Upper lobe of left lung (tissue), 6 donors: ENCODE measurements at places on chromosomes 5 and 9. TPM values are rescaled to one million over a fixed set of nuclear protein-coding genes. Genes with fewer than 3 reads are reported as not detected.

The UBE2B gene
- total RNA-seq: 146 TPM

The ITGA1 gene
- 75.1 TPM for total RNA-seq

DNA sequence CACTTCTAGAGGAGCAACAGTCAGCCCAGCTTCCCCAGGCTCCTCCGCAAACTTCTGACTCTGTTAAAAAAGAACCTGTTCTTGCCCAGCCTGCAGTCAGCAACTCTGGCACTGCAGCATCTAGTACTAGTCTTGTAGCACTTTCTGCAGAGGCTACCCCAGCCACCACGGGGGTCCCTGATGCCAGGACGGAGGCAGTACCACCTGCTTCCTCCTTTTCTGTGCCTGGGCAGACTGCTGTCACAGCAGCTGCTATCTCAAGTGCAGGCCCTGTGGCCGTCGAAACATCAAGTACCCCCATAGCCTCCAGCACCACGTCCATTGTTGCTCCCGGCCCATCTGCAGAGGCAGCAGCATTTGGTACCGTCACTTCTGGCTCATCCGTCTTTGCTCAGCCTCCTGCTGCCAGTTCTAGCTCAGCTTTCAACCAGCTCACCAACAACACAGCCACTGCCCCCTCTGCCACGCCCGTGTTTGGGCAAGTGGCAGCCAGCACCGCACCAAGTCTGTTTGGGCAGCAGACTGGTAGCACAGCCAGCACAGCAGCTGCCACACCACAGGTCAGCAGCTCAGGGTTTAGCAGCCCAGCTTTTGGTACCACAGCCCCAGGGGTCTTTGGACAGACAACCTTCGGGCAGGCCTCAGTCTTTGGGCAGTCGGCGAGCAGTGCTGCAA is 72.8 kb downstream of the NUP214 start:
- H3K27ac ChIP-seq: no peak overlapping the region
- H3K4me3 ChIP-seq: no peak overlapping the region
- no peaks in the 10 kb centered on the region for H3K27me3 ChIP-seq
- peak; percentile 44 for DNase-seq
- H3K4me1 ChIP-seq: no peaks in the 10 kb centered on the region

- DNase-seq: no peak
- H3K27ac ChIP-seq: no peak overlapping the region
- peaks cover 11% of the 10 kb centered on the region for H3K4me1 ChIP-seq
- H3K4me3 ChIP-seq: no peak overlapping the region
- H3K36me3 ChIP-seq: no peaks in the 10 kb centered on the region
Measured at GRCh38 chr5:80078921-80079320, 43.8 kb downstream of the THBS4 start.

DNA sequence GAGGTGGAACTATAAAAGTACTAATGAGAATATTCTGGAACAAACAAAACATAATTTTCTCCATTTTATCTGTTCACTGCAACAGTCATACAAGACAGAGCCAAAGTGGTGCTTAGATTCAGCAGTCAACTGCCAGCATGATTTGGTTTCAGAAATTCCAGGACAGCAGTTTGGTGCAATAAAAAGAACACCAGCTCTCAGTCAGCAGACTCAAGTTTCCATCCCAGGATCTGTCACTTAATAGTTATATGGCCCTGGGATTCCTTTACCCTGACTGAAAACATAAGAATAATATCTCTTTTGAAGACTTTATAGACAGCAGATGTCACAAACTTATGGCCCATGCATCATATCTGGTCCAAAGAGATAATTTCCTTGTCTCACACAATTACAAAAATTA is 92.8 kb upstream of the RASEF start:
- no peaks in the 10 kb centered on the region for H3K36me3 ChIP-seq

DNA sequence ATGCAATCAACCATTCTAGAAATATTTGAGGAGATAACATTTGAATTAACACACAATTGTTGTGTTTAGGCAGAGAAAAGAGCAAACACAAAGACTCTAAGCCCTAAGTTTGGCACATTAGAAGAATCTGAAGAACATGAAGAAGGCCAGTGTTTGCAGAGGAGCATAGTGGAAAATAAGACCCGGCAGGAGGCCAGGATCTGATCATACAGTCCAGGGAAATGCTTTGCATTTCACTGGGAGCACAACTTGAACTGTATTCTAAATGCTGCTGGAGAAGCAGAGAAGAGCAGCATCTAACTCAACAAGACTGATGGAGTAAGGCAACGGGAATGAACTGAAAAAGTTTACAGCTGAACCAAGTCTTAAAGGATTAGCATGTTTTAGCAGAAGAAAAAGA is 463.4 kb downstream of the ZNF608 start:
- no peaks in the 10 kb centered on the region for H3K27me3 ChIP-seq
- DNase-seq: no peak
- no peaks in the 10 kb centered on the region for H3K36me3 ChIP-seq
- peaks cover 7% of the 10 kb centered on the region for H3K4me1 ChIP-seq

DNA sequence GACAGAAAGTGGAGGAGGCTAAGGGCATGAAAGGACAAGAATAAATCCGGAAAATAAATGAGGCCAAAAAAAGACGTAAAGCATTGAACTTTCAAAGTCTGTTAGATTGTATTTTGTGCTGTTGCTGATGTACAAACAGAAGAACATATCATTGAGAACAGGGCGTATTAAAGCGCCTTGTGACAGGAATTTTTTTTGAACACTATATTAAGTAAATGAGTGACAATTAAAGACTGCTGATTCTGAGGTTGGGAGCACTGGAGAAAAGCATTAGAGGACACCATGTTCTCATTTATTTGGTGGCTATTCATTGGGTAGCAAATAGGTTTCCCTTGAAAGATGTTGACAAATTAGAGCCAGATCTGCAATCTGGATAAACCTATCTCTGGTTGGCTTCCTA is 137.3 kb upstream of the SGCD start:
- H3K36me3 ChIP-seq: no peaks in the 10 kb centered on the region
- H3K4me3 ChIP-seq: no peak overlapping the region
- H3K27ac ChIP-seq: no peak overlapping the region
- no peaks in the 10 kb centered on the region for H3K27me3 ChIP-seq
- no peaks in the 10 kb centered on the region for H3K4me1 ChIP-seq
